ENCODE measurements at places on chromosomes 7 and 10.
A peak's percentile ranks its signal among the peaks of the same experiment; 100 is the strongest.

GRCh38 chr10:71272056-71272771 is 46.8 kb upstream of the SLC29A3 start:
- DNase-seq, result no peak

DNA sequence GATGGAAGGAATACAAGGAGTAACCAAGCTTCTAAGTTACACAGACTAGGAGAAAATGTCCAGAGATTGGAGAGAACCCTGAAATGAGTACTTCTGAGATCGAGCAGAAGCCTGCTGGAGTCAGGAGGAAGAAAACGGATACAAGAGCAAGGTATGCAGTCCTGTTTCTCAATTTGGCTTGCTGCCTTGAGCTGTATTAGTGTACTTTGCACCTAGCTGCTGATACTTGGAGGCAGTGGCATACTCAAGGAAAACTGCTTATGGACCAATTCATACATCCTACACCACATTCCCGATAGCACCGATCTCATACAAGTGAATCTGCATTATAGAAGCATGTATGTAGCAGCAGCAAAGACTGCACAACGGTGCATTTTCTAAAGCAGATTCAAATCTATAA is 14.4 kb downstream of the PIP4K2A start:
- DNase-seq, result no peak

DNA sequence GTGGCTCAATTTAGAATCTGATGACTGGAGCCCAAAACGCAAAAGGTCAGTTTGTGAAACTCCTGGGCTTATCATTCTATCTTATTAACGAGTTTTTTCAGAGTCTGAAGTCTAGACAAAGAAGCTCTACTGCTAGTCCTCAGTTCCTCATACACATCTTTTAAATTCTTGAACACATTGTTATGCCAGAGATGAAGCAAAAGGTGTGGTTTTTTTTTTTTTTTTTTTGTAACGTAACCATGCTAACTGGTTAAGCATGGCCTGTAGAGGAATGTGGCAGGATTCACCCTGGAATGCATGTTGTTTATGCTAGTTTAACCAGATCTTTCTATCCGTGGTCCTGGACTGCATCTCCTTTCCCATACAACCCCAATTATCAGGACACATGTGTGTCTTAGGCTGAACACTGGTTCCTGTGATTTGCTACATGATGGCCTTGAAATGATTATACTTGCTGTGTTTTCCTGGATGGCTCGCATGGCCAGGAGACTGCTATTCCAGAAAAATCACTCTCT is 79.3 kb upstream of the MDFIC start:
- no peak for DNase-seq

- DNase-seq, result no peak
Measured at GRCh38 chr10:49619613-49620012, 5.8 kb downstream of the CHAT start.

- DNase-seq, result no peak
Measured at GRCh38 chr7:149736478-149737360, 36.7 kb downstream of the ZNF467 start.

- DNase-seq, result no peak
Measured at GRCh38 chr10:116094356-116094755, 178.7 kb downstream of the GFRA1 start.

GRCh38 chr7:100366411-100367250 is 6.7 kb upstream of the PILRA start:
- DNase-seq, result no peak

GRCh38 chr7:44639671-44640321 is 33.4 kb downstream of the OGDH start:
- peak; percentile 77 for DNase-seq

- no peak for DNase-seq
Measured at GRCh38 chr7:142581341-142581740, 167.9 kb upstream of the PRSS1 start.

DNA sequence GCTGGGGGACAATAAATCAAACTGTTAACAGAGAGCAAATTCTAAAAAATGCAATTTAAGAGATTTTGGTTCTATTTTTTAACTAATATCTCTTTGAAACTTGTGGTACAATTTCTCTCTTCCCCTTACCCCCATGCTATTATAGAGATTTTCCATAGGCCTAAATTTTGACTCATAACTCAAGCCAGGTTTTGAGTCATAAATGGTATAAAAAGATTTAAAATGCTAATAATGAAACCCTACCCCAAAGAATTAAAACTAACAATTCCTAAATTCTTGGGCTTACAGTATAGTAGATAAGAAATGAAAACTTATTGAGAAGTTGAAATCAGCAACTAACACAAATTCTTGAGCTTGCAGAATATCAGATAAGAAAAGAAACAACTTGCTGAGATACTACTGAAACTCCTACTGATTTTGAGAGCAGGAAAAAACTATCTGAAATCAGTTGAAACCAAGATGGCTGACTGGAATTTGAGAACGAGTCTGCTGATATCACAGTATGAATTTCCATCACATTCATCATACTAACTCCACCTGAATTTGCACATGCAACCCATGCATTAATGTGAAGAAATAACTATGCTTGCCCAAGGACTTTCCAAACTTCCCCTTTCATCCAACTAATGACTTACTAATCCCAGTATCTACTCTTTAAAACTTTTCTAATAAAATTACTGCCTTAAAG is 36.3 kb downstream of the POT1 start:
- DNase-seq, result no peak

DNA sequence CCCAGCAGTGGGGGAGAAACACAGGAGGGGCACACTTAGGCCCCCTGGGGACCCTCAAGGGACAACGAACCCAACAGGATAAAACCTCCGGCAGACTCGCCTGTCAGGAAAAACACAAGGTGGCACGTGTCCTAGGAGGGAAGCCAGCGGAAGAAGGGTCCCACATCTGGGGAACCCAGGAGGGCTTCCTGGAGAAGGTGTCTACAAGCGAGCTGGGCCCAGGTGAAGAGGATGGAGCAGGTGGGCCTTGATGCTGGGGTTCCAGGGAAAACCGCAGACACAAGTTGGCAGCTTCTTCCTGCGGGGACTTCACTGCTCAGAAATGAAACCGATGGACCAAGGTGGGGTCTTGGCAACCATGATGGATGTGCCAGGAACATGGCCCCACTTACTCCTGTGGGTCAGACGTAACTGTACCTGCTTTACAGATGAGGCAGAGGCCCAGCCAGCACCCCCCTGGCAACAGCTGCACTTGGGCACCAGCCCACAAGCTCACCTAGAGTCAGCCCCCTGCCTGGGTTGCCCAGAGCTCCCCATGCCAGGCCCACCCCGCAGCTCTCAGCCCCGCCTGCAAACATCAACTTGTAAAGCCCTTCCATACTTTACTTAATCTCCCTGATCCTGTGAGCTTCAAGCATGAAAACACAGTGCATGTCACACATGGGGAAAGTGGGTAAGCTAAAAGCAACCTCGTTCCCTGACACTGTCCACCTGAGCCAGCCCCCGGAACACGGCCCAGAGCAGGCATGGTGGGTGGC is 225.0 kb downstream of the ELFN1 start:
- no peak for DNase-seq

DNA sequence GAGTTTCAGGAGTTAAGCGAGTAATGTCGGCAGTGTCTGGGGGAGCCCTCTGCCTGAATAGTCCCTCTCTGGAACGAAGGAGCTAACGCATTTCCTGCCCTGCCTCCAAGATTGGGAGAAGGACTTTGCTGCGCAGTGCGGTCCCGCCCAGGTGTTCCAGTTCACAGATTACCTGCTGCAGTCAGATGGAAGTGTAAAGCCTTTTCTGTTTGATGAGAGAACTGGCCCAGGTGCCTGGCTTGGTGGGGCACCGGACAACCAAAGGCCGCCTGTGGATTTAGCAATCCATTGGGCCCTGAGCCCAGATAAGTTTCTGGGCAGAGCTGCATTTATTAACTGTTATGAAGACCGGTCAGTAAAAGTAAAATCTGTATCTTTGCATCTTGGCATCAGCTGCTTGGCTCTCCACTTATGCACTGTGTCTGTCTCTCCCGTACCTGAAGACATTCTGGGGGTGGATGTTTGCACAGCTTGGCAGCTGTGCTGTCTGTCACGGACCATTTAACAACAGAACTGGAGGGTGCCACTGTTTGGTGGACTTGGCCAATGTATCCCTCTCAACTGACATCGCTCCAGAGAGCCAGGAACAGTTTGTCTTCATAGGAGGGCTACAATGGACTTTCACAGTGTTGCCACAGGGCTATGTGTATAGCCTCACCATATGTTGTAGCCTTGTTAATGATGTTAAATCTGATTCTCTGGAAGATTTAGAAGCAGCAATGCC is 654.7 kb upstream of the ZWINT start:
- DNase-seq, result peak; percentile 59

Measured in NCI-H2029 (cell line).